SJCRH30 (cell line): ENCODE measurements at places on chromosomes 7 and 10.

DNA sequence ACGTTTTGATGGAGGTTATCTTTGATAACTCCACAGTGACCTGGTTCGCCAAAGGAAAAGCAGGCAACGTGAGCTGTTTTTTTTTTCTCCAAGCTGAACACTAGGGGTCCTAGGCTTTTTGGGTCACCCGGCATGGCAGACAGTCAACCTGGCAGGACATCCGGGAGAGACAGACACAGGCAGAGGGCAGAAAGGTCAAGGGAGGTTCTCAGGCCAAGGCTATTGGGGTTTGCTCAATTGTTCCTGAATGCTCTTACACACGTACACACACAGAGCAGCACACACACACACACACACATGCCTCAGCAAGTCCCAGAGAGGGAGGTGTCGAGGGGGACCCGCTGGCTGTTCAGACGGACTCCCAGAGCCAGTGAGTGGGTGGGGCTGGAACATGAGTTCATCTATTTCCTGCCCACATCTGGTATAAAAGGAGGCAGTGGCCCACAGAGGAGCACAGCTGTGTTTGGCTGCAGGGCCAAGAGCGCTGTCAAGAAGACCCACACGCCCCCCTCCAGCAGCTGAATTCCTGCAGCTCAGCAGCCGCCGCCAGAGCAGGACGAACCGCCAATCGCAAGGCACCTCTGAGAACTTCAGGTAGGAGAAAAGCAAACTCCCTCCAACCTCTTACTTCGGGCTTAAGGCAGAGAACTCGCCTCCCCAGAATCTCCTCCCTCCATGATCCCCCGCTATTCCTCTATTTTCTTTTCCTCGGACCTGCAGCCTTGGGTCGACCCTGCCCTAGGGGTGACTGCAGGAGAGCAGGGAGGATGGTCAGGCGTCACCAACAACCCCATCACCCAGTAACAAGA, at the start of gene SERPINE1:
Gene SERPINE1 (plus strand): TSS at position 454 of the 809 bp plus-strand sequence. CDS start 1,290 bp downstream, outside the sequence.
- DNase-seq = peak; percentile 95

DNA sequence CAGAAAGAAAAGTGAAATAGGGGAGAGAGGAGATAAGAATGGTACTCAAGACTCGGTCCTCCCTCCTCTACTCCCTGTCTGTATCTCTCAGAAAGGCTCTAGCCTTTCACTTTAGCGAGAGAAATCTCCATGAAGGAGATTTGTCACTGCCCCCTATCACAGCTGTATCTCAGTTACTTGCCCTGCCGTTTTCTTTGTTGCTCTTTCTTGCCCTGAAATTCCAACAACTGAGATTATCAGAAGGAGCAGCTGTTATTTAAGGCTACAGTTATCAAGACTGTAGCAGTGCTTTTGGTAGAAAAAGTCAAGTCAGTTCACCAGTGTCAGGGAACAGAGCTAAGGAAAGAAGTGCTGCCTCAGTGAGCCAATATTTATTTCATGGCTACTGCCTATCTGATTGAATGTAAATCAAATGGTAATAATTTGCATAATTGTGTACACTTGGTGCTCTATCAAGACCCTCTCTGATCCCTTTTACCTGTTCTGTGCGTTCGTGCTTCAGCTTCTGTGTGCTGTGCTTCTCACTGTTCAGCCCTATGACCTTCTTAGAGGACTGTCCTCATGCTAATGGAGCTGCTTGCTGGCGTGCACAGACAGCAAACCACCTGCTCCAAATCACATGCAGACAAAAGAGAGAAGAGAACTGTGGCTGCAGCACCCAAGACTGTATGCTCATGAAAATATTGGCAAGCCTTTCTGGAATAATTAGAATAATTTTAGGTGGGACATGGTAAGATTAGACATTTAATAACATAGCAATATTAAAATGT, 180.2 kb upstream of the FAM3C start:
- no peak for DNase-seq

DNA sequence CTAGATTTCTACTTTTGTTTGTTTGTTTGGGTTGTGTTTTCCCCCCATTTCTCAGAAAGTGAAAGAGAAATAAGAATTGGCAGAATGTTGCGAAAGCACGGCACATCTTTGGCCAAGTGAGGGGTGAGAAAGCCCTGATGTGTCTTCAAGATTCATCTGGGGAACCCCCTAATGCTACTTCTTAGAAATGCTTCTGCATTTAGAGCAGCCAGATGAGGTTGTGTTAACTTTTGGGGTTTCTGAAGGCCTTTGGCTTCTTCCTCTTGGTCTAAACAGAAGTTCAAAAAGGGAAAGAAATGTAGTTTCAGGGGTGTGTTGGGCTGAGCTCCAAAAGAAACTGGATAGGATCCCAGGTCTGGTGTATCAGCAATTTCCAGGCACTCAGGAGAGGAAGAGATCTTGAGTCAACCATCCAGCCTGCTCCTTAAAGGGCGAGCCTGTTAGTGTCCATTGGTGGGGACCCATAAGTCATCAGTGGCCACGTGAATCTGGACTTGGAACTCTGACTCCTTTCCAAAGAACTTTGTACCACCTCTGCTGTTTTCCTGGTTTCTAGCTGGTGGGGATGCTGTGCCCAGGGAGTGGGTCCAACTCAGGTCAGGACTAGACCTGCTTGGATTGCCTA, 6.5 kb downstream of the DUSP5 start:
- DNase-seq = no peak

DNA sequence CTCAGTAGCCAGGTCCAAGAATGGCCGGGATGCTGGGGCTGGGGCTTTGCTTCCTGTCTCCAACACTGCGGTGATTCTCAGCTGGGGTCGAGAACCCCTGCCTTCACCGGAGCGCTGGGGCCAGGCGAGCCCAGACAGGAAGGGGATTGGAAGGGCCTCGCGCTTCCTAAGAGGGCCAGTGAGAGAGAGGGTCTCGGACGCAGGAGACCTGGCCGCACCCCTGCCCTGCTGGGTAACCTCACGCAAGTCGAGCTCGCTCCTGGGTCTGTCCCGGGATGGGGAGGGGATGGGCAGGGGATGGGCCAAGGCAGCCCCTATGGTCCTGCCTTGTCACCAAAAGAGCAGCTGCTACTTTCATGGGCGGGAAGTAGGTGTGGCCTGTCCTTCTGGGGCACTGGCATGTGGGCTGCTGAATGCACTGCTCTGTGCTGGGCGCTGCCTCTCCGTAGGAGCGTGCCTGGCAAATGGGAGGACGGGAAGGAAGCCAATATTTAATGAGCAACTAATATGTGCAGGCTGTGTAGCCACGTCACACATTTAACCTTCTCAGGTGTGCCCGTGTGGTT, 20.0 kb downstream of the KCNK18 start:
- DNase-seq = peak; percentile 59
